ENCODE measurements at places on chromosomes 1 and 21.

- no peaks in the 10 kb centered on the region for H3K36me3 ChIP-seq
- no peaks in the 10 kb centered on the region for H3K4me1 ChIP-seq
- no peak within 1 kb of the TSS for H3K4me3 ChIP-seq
- H3K27ac ChIP-seq, result no peak within 1 kb of the TSS
- no peaks in the 10 kb centered on the region for H3K27me3 ChIP-seq
Measured at GRCh38 chr21:46604975-46605766, at the start of gene S100B. Gene S100B, minus strand, starts transcription at chr21:46605082. Its CDS starts 2,667 bp downstream, at chr21:46602415.

GRCh38 chr1:61295818-61296537 is 213.6 kb downstream of the NFIA start:
- H3K27ac ChIP-seq, result no peak overlapping the region
- H3K27me3 ChIP-seq, result no peaks in the 10 kb centered on the region
- DNase-seq, result no peak
- no peaks in the 10 kb centered on the region for H3K36me3 ChIP-seq

DNA sequence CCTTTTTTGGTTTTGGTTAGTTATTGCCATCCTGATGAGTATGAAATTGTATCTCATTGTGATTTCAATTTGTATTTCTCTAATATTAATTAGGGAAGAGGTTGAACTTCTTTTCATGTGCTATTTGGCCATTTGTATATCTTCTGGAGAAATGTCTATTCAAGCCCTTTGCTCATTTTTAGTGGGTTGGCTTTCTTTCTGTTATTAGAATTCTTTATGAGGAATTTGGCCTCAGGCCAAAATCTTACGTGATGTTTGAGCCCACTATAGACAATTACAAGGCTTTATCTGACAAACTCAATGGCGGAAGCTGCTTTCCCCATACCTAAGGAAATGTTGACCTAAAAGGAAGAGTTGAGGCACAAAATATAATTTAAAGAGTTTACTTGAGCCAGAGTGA is 32.9 kb downstream of the IVNS1ABP start:
- H3K4me3 ChIP-seq, result no peak overlapping the region
- no peaks in the 10 kb centered on the region for H3K4me1 ChIP-seq
- peaks cover 4% of the 10 kb centered on the region for H3K36me3 ChIP-seq
- H3K27ac ChIP-seq, result no peak overlapping the region
- no peaks in the 10 kb centered on the region for H3K27me3 ChIP-seq

- H3K27ac ChIP-seq, result no peak overlapping the region
- DNase-seq, result no peak
- peaks cover 2% of the 10 kb centered on the region for H3K4me1 ChIP-seq
- H3K27me3 ChIP-seq, result no peaks in the 10 kb centered on the region
Measured at GRCh38 chr21:33268737-33269441, 2.7 kb downstream of the IL10RB start.

GRCh38 chr1:15414445-15414983 is 4.8 kb downstream of the EFHD2 start:
- no peaks in the 10 kb centered on the region for H3K36me3 ChIP-seq
- H3K27me3 ChIP-seq, result no peaks in the 10 kb centered on the region
- DNase-seq, result no peak
- H3K4me3 ChIP-seq, result no peak overlapping the region

- no peaks in the 10 kb centered on the region for H3K27me3 ChIP-seq
- H3K4me1 ChIP-seq, result no peaks in the 10 kb centered on the region
- no peak overlapping the region for H3K27ac ChIP-seq
Measured at GRCh38 chr21:30680586-30680985, 37.9 kb downstream of the KRTAP20-3 start.

DNA sequence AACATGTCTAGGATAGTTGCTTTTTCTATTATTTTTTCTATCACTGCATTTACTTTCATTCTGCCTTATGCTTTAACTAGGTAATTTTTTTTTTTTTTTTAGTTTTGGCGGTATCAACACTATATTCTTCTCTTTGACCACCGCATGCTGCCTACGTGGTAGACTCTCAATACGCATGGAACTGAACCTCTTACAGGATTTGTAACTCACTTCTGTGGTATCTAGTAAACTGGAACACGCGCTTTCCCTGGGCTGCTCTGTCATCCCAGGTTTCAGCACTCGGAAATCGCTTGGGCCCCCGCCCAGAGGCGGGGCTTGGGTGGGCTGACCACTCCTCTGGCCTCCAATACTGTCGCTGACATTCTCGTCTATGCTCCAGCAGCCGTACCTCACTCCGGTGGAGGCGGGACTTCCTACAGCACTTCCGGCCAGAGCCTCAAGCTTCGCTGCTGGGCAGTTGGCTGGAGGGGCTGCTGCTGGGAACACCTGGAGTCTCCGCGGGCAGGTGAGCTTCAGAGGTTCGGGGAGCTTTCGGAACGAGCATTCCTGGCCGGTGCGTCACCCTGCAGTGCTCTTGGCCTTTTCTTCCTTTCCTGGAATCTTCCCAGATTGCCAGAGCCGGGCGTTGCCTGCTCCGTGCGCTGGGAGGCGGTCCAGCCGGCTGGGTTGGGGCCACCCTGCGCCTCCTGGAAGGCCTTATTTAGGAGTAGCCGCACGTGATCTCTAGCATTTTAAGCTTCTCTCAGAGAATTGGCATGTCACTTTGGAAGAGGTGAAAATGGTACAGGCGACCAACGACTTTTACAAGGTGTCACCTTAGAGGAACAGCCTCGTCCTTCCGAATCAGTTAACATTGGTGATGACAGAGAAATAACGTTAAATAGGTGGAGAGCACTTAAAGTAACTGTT is at the start of gene TBCE:
TSS of gene TBCE (plus strand) at position 428 of the 909 bp plus-strand sequence. CDS start 12,623 bp downstream, outside the sequence.
- no peak within 1 kb of the TSS for H3K27ac ChIP-seq
- H3K4me3 ChIP-seq, result peak within 1 kb of the TSS; percentile 51
- H3K27me3 ChIP-seq, result no peaks in the 10 kb centered on the region
- no peaks in the 10 kb centered on the region for H3K36me3 ChIP-seq

GRCh38 chr21:34687745-34688144 is 19.0 kb downstream of the CLIC6 start:
- no peaks in the 10 kb centered on the region for H3K4me1 ChIP-seq
- no peak for DNase-seq
- H3K36me3 ChIP-seq, result no peaks in the 10 kb centered on the region
- no peaks in the 10 kb centered on the region for H3K27me3 ChIP-seq
- no peak overlapping the region for H3K4me3 ChIP-seq

GRCh38 chr1:153608089-153608682 is 4.8 kb downstream of the S100A16 start:
- H3K27me3 ChIP-seq, result no peaks in the 10 kb centered on the region
- DNase-seq, result no peak
- peaks cover 3% of the 10 kb centered on the region for H3K36me3 ChIP-seq
- no peaks in the 10 kb centered on the region for H3K4me1 ChIP-seq

GRCh38 chr21:28148400-28149064 is 844.1 kb downstream of the LTN1 start:
- H3K4me1 ChIP-seq, result no peaks in the 10 kb centered on the region
- no peaks in the 10 kb centered on the region for H3K27me3 ChIP-seq
- H3K4me3 ChIP-seq, result no peak overlapping the region
- DNase-seq, result no peak
- H3K36me3 ChIP-seq, result no peaks in the 10 kb centered on the region

GRCh38 chr1:151193856-151194255 is 3.9 kb upstream of the VPS72 start:
- H3K27me3 ChIP-seq, result no peaks in the 10 kb centered on the region
- H3K36me3 ChIP-seq, result no peaks in the 10 kb centered on the region
- no peak overlapping the region for H3K27ac ChIP-seq
- DNase-seq, result no peak

DNA sequence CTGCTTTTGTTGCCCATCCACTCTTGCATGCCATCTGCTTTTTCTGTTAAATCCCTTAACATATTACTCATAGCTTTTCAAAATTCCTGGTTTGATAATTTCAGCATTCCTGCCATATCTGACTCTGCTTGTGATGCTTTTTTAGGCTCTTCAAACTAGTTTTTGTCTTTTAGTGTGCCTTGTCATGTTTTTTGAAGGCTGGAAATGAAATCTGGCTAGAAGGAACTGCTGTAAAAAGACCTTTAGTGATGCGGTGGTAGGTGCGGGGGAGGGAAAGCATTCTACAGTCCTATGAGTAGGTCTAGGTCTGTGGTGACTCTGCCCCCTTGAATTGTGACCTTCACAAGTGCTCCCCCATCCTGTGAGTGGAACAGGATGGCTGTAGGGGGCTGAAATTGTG is 15.0 kb upstream of the S100B start:
- no peak overlapping the region for H3K4me3 ChIP-seq
- H3K27ac ChIP-seq, result no peak overlapping the region
- H3K27me3 ChIP-seq, result no peaks in the 10 kb centered on the region

DNA sequence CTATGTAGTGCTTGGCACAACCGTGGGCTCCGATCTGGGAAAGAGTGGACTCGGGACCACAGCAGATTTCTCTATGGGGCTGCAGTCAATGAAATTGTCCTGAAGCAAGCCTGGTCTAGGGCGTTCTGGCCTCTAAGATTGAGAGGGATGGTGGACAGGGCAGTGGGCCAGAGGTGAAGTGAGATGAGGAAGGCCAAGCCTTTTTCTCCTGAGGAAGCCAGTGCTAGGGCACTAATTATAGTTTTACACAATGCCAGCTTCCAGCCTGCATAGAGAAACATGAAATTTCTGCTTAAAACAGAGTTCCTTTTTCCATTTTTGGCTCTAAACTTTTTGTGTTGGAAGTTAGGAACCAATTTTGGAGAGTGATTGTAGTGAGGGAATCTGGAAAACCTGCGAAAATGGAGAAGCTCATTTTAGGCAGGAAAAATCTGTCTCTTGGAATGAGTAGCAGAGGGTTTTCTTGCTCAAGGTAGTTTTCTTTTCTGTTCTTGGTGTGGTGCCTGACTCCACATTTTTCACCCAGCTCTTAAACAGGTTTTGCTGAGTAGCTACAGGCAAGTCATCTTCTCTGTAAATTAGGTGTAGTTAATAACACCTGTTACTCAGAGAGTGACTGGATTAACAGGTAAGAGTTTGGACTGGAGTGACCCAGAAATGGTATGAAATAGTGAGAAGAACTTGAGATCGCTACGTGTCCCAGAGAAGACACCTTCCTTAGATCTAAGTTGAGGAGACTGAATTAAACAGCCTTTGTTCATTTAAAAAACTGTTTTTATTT is 22.1 kb downstream of the UCK2 start:
- no peak overlapping the region for H3K4me3 ChIP-seq
- no peaks in the 10 kb centered on the region for H3K4me1 ChIP-seq
- H3K27ac ChIP-seq, result no peak overlapping the region
- no peaks in the 10 kb centered on the region for H3K27me3 ChIP-seq

DNA sequence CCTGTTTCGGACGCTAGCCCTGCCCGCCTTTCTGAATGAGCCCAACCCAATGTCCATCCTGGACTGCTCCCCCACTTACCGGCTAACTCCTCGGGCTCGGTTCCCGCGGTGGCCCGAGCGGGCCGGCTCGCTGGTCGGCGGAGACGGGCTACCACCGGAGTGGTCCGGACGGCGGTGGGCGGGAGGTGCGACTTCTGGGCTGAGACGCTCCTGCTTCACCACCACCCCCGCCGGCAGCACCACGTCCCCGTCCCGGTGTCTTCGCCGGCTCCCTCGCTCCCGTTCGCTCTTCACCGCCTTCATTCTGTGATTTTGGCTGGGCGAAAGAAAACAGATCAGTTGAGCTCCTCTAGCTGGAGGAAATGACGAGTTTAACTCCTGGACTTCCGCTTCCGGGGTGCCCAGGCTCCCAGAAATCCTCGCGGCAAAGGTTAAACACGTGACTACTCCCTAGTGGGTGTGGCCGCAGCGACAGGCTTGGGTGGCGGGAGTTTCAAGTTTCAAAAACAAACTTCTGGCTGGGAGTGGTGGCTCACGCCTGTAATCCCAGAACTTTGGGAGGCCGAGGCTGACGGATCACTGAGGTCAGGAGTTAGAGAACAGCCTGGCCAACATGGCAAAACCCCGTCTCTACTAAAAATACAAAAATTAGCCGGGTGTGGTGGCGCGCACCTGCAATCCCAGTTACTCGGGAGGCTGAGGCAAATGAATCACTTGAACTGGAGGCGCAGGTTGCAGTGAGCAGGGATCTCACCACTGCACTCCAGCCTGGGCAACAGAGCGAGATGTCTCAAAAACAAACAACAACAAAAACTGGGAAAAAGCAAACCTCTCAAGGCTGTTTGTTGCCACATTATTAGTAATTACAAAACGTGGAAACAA is at the start of gene SNIP1:
TSS of gene SNIP1 (minus strand) at position 367 of the 882 bp plus-strand sequence. CDS start at position 303, 64 bp downstream.
- H3K4me1 ChIP-seq, result no peaks in the 10 kb centered on the region
- H3K4me3 ChIP-seq, result peak within 1 kb of the TSS; percentile 24
- H3K27ac ChIP-seq, result peak within 1 kb of the TSS; percentile 45
- peak; percentile 94 for DNase-seq
- no peaks in the 10 kb centered on the region for H3K27me3 ChIP-seq

DNA sequence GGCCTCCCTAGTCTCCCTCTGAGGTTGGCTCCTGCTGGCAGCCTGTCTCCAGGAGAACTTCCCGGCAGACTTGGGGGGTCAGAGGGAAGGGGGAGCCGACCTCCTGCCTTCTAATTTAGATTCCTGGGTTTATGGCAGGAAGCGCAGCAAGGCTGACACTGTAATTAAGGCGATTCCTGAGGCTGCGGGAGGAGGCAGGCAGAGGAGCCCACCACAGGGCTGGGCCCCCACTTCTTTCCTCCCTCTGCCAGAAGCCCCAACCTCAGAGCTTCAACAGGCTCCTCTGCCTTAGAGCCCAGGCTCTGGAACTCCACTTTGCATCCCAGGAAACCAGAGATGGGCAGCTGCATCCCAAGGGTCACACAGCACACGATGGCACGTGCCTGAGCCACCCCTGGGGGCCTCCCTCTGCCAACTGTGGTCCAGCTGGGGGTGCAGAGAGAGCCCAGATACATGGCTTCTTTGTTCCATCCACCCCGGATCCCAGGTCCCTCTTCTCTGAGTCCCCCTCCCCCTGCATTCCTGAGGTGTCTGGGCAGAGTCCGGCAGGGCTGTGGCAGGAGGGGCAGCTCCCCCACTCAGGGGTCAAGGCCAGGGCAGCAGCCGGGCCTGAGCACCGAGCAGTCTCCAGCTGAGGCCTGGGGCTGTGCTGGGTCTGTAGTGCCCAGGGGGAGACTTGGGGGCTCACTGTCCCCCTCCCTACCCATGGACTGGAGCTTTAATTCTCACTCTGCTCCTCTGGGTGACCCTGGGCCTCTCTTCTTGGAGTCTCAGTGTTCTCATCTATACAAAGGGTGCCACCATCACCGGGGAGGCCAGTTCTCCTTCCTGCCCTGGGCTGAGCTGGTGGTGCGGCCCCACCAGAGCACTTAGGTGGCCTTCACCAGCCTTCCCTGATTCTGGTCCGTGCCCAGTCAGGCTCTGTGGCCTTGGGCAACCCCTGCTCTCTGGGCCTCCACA is 39.4 kb upstream of the FAM131C start:
- H3K27ac ChIP-seq, result no peak overlapping the region
- H3K36me3 ChIP-seq, result no peaks in the 10 kb centered on the region
- H3K27me3 ChIP-seq, result no peaks in the 10 kb centered on the region
- no peak overlapping the region for H3K4me3 ChIP-seq
- H3K4me1 ChIP-seq, result no peaks in the 10 kb centered on the region

DNA sequence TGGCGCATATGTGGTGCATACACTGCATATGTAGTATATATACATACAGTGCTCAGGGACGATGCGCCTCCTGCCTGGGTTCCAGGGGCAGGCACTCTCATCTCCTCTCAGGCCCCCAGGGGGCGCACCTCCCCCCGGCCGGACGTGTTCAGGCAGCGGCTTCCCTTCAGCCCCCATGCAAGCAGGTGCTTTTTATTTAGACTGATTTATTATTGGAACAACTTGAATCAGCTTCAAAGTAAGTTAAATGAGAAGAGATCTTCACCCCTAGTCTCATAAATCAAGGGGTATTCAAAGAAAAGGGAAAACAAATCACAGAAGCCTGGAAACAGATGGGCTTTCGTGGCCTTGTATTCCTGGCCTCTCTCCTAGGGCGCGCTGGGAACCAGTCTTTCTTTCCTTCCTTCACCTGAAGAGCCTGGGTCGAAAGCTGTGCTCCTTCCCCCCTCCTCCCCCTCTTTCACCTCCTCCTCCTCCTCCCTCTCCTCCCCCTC is 64.6 kb downstream of the UBIAD1 start:
- H3K4me1 ChIP-seq, result no peaks in the 10 kb centered on the region
- no peaks in the 10 kb centered on the region for H3K36me3 ChIP-seq
- H3K27ac ChIP-seq, result no peak overlapping the region
- no peaks in the 10 kb centered on the region for H3K27me3 ChIP-seq
- H3K4me3 ChIP-seq, result no peak overlapping the region

Data from aorta (tissue), 5 donors.